ENCODE measurements at places on chromosomes 6 and 20.

- no peak for DNase-seq
Measured at GRCh38 chr20:53937929-53938367, 132.4 kb downstream of the BCAS1 start.

- DNase-seq = no peak
Measured at GRCh38 chr6:169930799-169931198, 179.4 kb downstream of the ERMARD start.

DNA sequence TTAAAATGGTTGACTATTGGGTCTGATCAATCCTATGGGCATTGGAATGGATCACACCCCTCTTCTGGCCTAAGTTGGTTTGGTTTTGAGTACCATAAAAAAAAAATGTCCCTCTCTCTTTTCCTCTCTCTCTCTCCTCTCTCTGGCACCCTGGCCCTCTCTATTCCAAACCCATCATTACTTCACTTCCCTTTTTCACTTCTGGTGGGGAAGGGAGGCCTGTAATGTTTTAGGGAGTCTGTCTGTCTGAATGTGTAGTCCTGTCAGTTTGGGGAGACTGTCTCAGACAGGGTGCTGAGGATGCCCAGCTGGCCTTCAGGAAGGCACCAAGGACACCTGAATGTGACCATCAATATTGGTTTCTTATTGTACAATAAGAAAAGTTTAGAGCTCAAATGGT lies 165.8 kb downstream of the CD24 start:
- no peak for DNase-seq

DNA sequence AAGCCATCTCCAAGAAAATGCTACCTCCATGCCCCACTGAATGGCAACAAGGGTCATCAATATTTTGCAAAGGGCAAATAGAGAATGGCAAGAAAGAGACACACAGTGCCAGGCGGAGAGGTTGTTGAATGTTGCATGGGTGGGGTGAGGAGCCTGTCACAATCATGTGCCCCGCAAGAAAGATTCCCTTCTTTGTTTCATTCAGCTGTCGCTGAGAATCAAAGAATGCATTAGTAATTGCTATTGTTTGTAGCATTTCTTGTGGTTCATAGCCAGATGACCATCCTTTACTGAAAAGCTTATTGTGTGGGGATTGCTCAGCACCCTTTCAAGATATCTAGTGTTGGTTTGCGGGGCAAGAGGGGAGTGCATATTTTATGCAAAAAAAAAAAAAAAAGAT lies 166.5 kb upstream of the QKI start:
- DNase-seq = no peak

DNA sequence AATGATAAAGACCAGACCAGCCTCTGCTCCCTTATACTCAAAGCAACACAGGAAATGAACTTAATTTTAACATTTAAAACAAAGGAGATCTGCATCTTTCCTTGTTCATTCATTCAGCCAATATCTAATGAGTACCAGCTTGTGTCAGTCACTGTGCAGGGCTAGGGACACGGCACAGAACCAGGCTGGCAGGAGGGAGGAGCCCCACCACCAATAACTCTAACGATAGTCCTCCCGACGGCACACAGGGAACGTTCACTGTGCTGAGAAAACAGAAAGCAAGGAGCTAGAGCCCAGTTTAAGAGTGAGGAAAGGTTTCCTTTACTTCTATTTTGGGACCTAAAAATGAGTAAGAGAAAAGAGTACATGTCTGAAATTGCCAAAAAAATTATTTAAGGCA lies 9.9 kb downstream of the ETV7 start:
- DNase-seq = no peak

- no peak for DNase-seq
Measured at GRCh38 chr6:89007209-89008000, 44.0 kb upstream of the RNGTT start.
